ENCODE measurements at places on chromosomes 2 and 18. TPM values are rescaled to one million over a fixed set of nuclear protein-coding genes. Genes with fewer than 3 reads are reported as not detected.
A peak's percentile ranks its signal among the peaks of the same experiment; 100 is the strongest.

The ARHGAP28 gene
- total RNA-seq: 0.41 TPM

The GCKR gene
- 0.33 TPM for total RNA-seq

The MC2R gene
- total RNA-seq: 0.05 TPM

The C1QL2 gene
- total RNA-seq: not detected

The DNER gene
- 0.31 TPM for total RNA-seq

The LYG1 gene
- 0.23 TPM for total RNA-seq

The CD302 gene
- total RNA-seq: 3.3 TPM

The POU3F3 gene
- total RNA-seq: 0.36 TPM

The TMEM214 gene
- 77.8 TPM for total RNA-seq

The ALPG gene
- total RNA-seq: 65.3 TPM

The MC4R gene
- not detected for total RNA-seq

DNA sequence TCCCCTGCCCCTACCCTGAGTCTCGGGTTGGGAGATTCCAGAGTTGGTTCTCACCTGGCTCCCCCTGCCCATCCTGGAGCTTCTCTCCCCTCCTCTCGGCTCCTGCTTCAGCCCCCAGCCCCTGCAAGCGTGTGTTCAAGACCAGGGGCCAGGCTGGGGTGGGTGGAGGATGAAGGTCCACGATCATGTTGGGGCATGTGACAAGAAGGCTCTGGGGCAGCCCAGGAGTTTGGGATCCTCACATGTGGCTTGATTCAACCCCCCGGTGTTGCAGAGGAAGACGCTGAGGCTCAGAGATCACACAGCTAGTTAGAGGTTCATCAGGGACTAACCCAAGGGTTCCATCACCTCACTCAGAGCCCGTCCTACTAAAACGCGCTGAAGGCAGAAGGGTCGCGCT lies 14.2 kb upstream of the TUBB6 start:
- no peak for DNase-seq

DNA sequence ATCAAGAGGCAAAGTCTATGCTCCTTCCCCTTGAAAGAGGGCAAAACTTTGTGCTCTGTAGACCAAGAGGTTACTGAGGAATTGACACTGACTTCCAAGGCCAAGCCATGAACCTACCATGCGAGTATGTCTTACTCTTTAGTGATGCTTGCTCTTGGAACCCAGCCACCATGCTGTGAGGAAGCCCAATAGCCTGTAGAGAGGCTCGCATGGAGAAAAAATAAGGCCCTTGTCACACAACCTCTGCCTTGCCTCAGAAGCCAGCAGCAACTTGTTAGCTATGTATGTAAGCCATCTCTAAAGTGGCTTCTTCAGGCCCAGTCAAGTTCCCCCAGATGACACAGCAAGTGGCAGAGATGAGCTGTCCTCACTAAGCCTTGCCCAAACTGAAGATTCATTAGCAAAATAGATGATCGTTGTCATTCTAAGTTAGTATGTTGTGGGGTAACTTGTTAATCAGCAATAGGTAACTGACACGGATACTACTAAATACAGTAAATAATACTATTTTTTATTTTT lies 66.1 kb upstream of the RGPD5 start:
- no peak for DNase-seq

DNA sequence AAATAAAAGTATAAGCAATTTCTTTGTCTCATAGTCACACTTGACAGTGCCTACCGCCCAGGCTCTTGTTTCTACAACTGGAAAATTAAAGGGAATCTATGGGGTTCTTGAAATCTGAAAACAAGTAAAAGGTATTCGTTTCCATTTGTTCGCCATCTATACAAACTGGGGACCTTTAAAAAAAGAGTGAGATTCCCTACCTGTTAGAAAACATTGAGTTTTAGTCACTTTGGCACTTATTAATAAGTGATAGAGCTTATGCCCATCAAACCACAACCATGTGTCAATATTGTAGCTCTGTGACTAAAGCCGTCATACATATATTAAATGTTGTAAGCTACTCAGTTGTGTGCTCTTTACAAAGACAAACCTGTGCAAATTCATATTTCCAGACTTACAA lies 13.2 kb downstream of the FN1 start:
- no peak for DNase-seq

- DNase-seq: no peak
Observed at GRCh38 chr2:95061601-95062183, 36.2 kb downstream of the MAL start.

GRCh38 chr2:232349546-232349945 lies 29.0 kb upstream of the ALPP start:
- no peak for DNase-seq

- DNase-seq: no peak
Observed at GRCh38 chr18:66795051-66795450, 191.2 kb upstream of the CDH19 start.

DNA sequence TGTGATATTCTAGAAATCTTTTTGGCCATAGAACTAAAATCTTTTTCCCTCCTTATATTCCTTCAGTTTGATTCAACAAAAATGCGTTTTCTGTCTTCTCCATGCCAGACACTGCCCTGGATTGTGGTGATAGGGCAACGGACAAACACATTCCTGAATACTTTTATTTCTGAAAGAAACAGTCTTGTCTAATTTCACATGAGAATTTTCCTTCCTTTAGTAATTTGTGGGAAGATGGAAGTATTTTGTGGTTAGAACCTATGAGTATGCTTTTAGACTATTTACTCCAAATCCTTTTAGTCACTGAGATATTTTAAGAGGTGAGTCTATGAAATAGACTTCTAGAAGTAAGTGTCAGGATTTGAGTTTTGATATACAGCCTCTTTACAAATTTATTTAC lies 49.6 kb downstream of the COL5A2 start:
- DNase-seq: no peak

GRCh38 chr2:16729335-16729734 lies 63.7 kb upstream of the CYRIA start:
- no peak for DNase-seq

DNA sequence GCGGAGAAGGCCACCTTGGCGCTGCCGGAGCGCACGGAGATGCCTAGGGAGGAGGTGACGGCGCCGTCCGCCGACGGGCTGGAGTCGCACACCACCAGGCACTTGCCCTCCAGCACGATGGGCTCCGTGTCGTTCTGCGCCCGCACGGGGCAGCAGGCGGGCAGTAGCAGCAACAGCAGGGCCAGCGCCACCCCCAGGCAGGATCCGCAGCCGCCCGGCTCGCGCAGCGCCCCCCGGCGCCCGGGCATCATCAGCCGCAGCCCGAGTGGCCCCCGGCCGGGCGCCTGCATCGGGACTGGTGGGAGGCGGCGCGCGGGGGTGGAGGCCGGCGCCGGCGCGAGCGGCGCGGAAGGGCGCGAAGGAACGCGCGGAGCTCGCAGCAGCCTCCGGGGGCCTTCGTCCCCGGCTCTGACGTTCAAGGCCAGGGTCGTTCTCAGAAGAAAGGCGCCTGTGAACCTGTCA lies 2.2 kb downstream of the CBLN2 start:
- no peak for DNase-seq

- DNase-seq: no peak
Observed at GRCh38 chr2:176089843-176090395, 2.6 kb upstream of the HOXD13 start.

- no peak for DNase-seq
Observed at GRCh38 chr2:146916914-146917313, 927.9 kb upstream of the ACVR2A start.

DNA sequence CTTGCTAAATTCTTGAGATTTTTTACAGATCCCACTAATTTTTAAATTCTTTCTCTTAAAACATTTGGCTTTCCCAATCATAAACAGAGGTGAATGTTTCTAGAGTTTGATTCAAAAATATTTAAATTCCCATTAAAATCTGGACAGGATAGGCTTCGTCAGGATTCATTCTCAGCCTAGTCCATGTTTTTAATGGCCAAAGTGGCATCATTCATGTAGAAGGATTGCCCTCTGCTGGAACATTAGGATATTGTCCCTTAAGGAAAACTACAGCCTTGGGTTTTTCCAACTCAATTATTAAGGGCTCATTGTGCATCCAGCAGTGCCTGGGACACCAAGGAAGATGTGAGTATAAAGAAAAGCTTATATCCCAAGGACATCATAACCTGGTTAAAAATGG lies 71.7 kb downstream of the TPGS2 start:
- DNase-seq: peak; percentile 27

DNA sequence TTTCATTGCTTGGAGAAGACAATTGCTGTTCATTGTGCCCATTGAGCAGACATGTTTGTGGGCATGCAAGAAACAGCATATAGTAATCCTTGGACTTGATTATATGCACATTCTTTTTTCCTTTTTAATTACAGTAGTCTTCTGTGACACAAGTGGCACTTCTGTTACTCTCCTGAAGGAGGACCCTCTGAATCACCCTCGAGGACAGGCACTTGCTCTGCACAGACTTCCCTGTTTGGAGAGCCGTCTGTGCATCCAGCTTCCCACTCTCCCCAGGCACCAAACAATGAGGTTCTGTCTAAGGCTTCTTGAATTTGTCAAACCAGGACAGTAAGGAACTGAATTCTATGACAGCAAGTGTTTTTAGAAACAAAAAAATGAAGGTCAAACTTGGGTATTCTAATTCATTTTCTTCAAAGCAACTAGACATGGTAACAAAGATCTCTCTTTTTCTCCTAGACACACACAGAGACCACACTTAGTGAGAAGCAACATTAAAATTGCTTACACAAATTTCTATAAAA lies 844.6 kb upstream of the ID2 start:
- no peak for DNase-seq

Data from Panc1 (cell line).